ENCODE measurements at places on chromosomes 4 and X. TPM values are rescaled to one million over a fixed set of nuclear protein-coding genes. Genes with fewer than 3 reads are reported as not detected.
A peak's percentile ranks its signal among the peaks of the same experiment; 100 is the strongest.

GRCh38 chr4:124429746-124430250 lies 282.7 kb downstream of the ANKRD50 start:
- DNase-seq: no peak

DNA sequence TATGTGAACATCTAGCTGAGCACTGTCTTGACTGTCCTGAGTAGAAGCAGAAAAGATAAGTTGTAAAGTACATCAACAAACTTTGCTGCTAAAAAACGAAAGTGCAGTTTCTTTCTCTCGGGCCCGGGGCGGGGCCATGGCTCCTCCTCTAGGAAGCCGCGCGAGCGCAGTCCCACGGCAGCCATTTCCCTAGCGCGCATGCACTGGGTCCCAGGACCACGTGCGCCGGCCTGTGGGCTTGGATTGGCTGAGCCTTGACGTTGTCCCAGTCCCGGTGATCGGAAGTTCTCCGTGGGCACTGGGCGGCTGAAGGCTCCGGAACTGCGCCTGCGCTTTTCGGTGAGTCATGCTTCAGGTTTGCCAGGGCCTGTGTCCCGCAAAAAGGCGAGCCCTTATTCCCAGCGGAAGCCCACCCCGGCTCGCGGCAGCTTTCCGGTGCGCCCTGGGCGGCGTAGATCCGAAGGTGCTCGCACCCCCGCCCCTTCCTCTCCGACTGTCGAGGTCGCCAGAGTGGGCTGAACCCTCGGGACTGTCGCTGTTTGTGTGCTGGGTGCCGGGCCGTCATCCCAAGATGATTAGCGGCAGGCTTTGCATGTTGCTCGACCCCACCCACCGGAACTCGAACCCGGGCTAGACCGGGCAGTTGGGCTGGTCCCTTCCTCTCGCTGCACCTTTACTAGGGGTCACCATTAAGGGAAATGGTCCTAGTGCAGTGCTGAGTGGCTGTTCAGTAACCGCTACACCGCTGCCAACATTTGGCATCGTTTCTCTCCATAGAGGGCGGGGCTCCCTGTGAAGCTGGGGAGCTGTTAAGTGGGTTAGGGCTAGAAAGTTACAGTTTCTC lies at the start of gene TCEANC:
Gene TCEANC (plus strand): TSS at position 292 of the 844 bp plus-strand sequence. CDS start 9,368 bp downstream, outside the sequence.
- peak; percentile 94 for DNase-seq

DNA sequence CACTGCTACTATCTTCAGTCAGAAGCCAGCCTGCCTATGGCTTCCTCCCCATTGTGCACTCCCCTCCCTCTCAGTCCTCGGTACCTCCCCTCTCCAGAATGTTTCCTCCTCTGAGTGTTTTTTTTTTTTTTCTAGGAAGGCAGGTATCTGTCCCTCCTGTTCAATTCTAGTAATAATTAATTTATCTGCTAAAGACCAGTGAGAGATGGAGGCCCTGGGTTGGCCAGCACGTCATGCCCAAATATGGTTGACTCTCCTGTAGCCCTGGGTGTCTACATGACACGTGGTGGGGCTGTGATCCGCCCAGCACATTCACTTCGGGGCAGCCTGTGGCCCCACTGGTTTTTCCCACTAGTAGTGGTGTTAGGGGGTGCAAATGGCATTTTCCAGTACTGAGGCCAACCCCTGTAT lies 1.8 kb downstream of the FLNA start:
- DNase-seq: no peak

GRCh38 chr4:77367638-77368037 lies 210.6 kb downstream of the CCNG2 start:
- DNase-seq: no peak

The NKAP gene
- polyA plus RNA-seq: 3.8 TPM

GRCh38 chr4:144296941-144297340 lies 156.4 kb upstream of the GYPA start:
- no peak for DNase-seq

DNA sequence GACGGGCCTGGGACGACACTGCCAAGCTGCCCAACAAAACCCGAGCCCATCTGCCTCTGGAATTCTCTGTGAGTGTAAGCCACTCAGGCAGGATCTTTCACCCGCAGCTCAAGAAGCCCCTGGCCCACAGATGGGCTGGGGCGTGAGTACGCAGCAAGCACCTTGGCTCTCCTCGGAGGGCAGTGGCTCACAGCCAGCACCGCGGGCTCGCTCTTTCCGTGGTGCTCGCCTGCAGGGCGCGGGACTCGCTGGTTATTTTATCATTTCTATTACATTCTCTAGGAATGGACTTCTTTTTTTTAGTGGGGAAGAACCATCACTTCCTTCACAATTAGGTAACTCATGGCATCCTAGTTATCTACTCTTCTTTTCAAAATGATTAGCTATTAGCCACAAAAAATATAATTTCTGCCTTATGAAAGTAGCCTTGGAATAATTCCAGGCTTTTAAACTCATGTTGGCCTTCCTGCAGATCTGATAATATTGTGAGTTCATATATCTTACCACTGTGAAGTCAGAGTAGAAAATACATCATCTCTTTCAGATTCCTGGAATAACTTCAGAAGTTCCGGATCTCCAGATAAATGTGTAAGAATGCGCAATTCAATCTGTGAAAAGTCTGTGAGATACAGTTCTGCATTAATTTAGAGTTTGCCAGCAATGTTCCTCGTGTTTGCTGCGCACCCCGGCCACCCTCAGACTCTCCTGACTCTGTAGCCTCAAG lies 68.6 kb downstream of the NAT8L start:
- no peak for DNase-seq

DNA sequence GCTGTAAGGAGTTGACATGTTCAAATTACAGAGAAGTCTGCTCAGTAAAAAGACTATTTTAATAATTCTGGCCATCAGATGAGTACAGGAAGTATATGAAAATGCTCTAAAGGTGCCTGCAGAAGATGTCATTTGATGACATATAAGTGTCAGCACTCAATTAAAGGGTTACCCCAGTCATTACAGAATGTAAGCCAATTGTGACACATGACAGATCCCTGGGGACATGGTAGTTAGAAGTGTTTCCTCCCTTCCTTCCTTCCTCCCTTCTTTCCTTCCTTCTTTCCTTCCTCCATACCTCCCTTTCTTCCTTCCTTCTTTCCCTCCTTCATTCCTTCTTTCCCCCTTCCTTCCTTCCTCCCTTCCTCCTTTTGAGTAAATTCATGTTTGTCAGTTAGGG lies 453.0 kb downstream of the RAPGEF2 start:
- no peak for DNase-seq

The AWAT2 gene
- polyA plus RNA-seq: not detected

DNA sequence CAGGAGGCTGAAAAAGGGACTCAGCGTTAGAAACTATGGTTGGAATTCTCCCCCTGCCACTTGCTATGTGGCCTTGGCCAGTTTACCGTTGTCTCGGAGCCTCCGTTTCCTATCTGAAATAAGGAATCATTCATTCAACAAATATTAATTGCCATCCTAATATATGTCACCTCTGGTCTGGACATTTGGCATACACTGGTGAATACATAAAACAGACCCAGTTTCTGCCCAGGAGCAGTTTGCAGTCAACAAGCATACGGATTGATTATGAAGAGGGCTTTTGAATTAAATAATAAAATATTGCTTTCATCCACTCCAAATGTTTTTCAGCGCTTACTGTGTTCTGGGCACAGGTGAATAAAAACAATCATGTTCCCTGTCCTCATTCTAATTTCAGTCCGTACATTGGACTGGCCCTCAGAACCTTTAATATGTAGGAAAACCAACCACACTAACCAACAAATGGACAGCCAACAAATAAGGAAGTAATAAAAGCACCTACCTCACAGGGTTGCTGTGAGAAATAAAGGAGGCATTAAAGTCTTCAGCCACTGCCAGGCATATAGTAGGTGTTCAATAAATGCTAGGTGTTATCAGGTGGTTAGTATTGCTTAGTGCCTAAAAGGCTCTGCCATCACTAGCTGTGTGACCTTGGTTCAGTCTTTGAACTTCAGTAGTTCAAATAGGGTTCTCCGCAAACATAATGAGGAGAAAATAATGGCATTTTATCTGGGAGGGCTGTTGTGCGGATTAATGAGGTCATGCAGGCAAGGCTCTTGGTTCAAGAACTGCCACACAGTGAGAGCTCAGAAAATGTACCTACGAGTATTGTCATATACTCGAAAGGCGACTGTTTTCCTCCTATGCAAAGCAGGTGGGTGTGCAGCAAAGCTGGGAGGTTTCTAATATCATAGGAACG lies 7.3 kb upstream of the GSX2 start:
- DNase-seq: no peak

The ITM2A gene
- not detected for polyA plus RNA-seq

- DNase-seq: no peak
Observed at GRCh38 chr4:25873632-25874129, 10.9 kb upstream of the SEL1L3 start.

The CCSER1 gene
- not detected for polyA plus RNA-seq

The NOCT gene
- 6.7 TPM for polyA plus RNA-seq

GRCh38 chrX:150569155-150569477 lies 695 bp downstream of the MTM1 start:
- no peak for DNase-seq

DNA sequence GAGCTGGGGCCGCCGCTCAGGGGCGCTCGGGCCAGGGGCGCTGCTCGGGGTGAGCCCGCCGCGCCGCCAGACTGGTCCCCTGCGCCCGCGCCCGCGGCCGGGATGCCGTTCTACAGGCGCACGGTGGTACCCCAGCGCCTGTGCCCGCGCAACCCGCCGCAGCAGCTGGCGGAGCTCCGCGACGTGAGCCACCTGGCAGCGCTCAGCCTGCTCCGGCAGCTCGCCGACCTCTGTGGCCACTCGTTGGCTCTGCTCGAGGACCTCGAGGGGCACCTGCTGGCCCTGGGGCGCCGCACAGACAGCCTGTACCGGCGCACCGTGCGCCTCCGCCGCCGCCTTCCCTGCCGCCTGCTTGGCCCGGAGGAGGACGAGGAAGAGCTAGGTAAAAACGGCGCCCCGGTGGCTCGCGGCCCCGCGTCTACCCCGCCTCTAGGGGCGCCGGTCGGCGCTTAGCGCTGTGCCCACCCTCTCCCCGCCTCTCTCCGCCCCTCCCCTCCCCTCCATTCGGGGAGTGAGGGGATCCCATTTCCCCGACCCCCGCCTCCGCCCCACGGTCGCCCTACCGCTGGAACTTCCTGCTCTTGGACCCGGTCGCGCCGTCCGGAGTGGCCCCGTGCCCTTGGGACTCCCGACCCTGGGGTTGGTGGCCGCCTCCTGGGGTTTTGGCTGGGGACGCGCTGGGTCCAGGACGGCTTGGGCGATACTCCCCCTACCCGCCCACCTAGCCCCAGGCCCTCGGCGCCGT lies 513 bp downstream of the NHSL2 start:
- DNase-seq: no peak

The HHIP gene
- 3.6 TPM for polyA plus RNA-seq

DNA sequence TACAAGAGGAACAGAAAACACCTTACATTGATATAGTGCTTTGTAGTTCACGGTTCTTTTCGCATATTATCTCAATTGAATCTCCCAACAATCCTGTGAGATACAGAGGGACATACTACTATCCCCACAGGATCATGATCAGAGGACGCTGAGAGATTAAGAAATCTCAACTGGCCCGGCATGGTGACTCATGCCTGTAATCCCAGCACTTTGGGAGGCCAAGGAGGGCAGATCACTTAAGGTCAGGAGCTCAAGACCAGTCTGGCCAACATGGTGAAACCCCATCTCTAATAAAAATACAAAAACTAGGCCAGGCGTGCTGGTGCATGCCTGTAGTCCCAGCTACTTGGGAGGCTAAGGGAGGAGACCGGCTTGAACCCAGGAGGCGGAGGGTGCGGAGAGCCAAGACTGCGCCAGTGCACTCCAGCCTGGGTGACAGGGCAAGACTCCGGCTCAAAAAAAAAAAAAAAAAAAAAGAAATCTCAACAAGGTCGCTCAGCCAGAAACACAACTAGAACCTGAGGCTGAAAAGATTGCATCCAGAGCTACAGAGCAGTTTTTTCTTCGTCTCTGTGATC lies 7.4 kb downstream of the APOO start:
- DNase-seq: no peak

DNA sequence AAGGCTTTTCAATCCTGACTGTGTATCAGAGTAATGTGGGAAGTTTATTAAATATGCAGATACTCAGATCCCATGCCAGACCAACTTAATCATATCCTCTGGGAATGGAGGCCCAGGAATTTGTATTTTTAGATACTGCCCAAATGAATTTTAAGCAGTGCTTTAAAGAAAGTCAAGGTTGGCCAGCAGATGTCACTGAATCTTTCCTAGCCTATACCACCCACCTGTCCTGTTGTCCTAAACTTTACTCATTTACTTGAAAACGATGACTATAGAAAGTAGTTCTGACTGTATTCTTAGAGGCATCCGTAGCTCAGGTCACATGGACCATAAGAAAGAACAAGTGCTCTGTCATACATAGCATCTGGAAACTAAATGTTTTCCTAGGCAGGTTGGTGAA lies 79.9 kb downstream of the AMOT start:
- no peak for DNase-seq

DNA sequence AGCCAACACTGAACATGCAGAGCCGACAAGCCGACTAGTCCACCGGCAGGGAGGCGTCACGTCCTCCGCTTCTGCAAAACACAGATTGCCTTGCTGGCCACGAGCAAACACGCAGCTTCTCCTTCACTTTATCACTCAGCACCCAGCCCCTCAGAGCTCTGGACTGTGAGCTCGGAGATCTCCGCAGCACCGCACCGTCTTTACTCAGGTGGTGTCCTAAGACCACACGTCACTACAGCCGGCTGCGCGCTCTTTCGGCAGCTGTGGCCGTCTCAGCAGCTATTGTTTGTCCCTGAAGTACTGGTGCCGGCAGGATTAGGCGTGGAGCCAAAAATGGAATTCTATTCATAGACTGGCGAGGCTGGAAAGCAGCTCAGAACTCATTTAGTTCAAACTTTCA lies 72.0 kb downstream of the FAT1 start:
- DNase-seq: no peak

The PLAC8 gene
- polyA plus RNA-seq: 0.33 TPM

- DNase-seq: no peak
Observed at GRCh38 chr4:112156112-112156511, 10.9 kb downstream of the FAM241A start.

- no peak for DNase-seq
Observed at GRCh38 chrX:30296408-30297254, 12.6 kb downstream of the NR0B1 start.

- DNase-seq: no peak
Observed at GRCh38 chrX:20143561-20143960, 1.9 kb upstream of the EIF1AX start.

GRCh38 chrX:70262952-70263567 lies 3.1 kb upstream of the P2RY4 start:
- DNase-seq: no peak

DNA sequence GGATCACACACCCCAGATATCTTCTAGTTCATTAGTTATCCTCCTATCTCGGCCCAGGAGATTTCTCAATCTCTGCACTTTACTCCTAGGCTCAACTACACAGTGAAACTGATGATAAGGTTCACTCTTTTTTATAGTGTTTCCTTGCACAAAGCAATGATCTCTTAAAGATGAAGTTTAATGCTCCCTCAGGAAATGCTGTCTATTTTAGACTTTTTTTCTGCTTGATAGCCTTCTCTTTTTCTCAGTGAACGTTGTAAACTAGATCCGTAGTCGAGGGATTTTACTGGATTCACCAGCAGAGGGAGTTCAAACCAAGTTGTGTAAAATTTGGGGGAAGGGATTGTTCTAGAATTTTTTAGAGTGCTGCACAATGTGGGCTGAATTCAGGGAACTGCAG lies 269.6 kb downstream of the GBA3 start:
- no peak for DNase-seq

- DNase-seq: no peak
Observed at GRCh38 chr4:182973941-182974340, 56.8 kb upstream of the DCTD start.

GRCh38 chr4:127776620-127777019 lies 5.5 kb upstream of the HSPA4L start:
- no peak for DNase-seq

The CDKL2 gene
- polyA plus RNA-seq: 0.19 TPM

The IL3RA gene
- not detected for polyA plus RNA-seq

GRCh38 chr4:102553982-102554381 lies 52.8 kb downstream of the NFKB1 start:
- DNase-seq: no peak
